Tibial nerve (tissue), 4 donors: ENCODE measurements at places on chromosomes 1 and 21.

- peaks cover 7% of the 10 kb centered on the region for H3K4me1 ChIP-seq
- H3K27ac ChIP-seq: peak overlapping the region; percentile 93
- no peaks in the 10 kb centered on the region for H3K27me3 ChIP-seq
Measured at GRCh38 chr1:28580722-28581530, 11.1 kb upstream of the RAB42 start.

- no peak for DNase-seq
- no peaks in the 10 kb centered on the region for H3K36me3 ChIP-seq
- no peaks in the 10 kb centered on the region for H3K4me1 ChIP-seq
- no peak overlapping the region for H3K4me3 ChIP-seq
Measured at GRCh38 chr1:45928486-45929205, 125.2 kb downstream of the MAST2 start.

GRCh38 chr21:14722841-14723483 is 176.8 kb upstream of the SAMSN1 start:
- no peak overlapping the region for H3K27ac ChIP-seq
- no peaks in the 10 kb centered on the region for H3K4me1 ChIP-seq
- no peak for DNase-seq
- no peaks in the 10 kb centered on the region for H3K36me3 ChIP-seq

GRCh38 chr1:109938556-109938955 is 27.9 kb downstream of the CSF1 start:
- no peaks in the 10 kb centered on the region for H3K27me3 ChIP-seq
- H3K36me3 ChIP-seq: no peaks in the 10 kb centered on the region
- H3K27ac ChIP-seq: no peak overlapping the region
- peaks cover 9% of the 10 kb centered on the region for H3K4me1 ChIP-seq

- no peaks in the 10 kb centered on the region for H3K36me3 ChIP-seq
- no peak overlapping the region for H3K27ac ChIP-seq
- no peaks in the 10 kb centered on the region for H3K27me3 ChIP-seq
- DNase-seq: no peak
- peak overlapping the region; percentile 58 for H3K4me3 ChIP-seq
Measured at GRCh38 chr1:156813298-156813697, 3.4 kb downstream of the SH2D2A start.

GRCh38 chr21:36149788-36150711 is 6.6 kb upstream of the DOP1B start:
- H3K27me3 ChIP-seq: no peaks in the 10 kb centered on the region
- H3K36me3 ChIP-seq: no peaks in the 10 kb centered on the region
- DNase-seq: peak; percentile 41
- H3K27ac ChIP-seq: no peak overlapping the region
- no peak overlapping the region for H3K4me3 ChIP-seq
- peaks cover 17% of the 10 kb centered on the region for H3K4me1 ChIP-seq

DNA sequence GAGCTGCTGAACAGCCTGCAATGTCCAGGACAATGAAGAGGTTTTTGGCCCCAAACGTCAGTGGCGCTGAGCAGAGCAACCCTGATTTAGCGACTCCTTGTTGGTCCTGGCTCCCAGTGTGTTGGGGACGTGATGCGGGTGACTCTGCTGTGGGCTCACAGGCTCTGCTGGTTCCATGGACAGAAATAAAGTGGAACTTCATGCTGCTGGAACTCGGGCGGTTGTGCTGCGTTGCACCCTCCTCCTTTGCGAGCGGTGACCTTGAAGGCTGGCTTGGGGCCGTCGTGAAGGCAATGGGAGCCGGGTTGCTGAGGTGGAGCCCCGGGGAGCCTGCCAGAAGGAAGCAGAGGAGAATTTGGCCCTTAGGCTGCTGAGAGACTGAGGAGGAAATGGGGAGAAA is 122.6 kb upstream of the C1orf174 start:
- no peak overlapping the region for H3K4me3 ChIP-seq
- H3K36me3 ChIP-seq: no peaks in the 10 kb centered on the region
- no peak for DNase-seq
- H3K27ac ChIP-seq: no peak overlapping the region

DNA sequence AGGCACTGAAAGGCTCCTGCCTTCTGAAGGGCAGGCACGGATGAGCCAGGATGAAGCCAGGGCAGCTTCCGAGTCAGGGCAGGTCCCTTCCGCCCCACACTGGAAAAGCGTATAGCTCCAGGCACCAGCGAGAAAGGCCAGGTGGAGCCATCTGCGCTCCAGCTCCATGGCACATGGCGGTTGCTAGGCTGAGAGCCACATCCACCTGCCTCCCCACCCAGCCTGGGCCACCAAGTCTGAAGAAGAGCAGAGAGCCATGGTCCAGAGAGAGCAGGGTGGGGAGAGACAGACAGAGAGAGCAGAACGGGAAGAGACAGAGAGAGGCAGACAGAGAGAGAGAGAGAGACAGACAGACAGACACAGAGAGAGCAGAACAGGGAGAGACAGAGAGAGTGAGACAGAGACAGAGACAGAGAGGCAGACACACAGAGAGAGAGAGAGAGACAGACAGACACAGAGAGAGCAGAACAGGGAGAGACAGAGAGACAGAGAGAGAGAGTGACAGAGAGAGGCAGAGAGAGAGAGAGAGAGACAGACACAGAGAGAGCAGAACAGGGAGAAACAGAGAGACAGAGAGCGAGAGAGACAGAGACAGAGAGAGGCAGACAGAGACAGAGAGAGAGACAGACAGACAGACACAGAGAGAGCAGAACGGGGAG is 5.2 kb downstream of the FNDC10 start:
- DNase-seq: no peak
- no peaks in the 10 kb centered on the region for H3K4me1 ChIP-seq
- peaks cover 25% of the 10 kb centered on the region for H3K27me3 ChIP-seq
- no peak overlapping the region for H3K27ac ChIP-seq
- no peak overlapping the region for H3K4me3 ChIP-seq
- H3K36me3 ChIP-seq: no peaks in the 10 kb centered on the region

GRCh38 chr1:6785318-6785727 is at the start of gene CAMTA1:
TSS of gene CAMTA1 (plus strand) at chr1:6785454. CDS start at chr1:6785531, 77 bp downstream.
- peak within 1 kb of the TSS; percentile 98 for H3K27ac ChIP-seq
- no peaks in the 10 kb centered on the region for H3K36me3 ChIP-seq
- H3K4me3 ChIP-seq: peak within 1 kb of the TSS; percentile 86
- no peaks in the 10 kb centered on the region for H3K4me1 ChIP-seq
- no peaks in the 10 kb centered on the region for H3K27me3 ChIP-seq

- H3K4me1 ChIP-seq: no peaks in the 10 kb centered on the region
- no peak overlapping the region for H3K27ac ChIP-seq
- H3K4me3 ChIP-seq: no peak overlapping the region
- H3K36me3 ChIP-seq: no peaks in the 10 kb centered on the region
Measured at GRCh38 chr1:199685369-199685768, 342.1 kb upstream of the NR5A2 start.

DNA sequence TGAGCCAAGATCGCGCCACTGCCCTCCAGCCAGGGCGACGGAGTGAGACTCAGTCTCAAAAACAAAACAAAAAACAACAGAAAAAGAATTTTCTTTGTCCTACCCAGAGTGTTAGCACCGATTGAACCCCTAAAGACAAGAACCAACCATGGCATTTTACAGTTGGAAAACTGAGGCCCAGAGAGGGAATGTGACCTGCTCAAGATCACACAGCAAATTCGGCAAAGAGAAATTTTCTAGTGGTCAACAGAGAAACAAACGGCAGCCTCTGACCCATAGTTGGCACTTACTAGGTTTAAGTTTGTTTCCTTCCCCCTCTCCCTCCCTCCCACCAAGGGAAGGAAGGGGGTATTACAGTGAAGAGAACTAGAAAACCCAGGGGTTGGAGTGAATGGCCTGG is 20.5 kb upstream of the ACTL8 start:
- no peaks in the 10 kb centered on the region for H3K4me1 ChIP-seq
- H3K4me3 ChIP-seq: no peak overlapping the region
- DNase-seq: no peak
- H3K27ac ChIP-seq: no peak overlapping the region
- peaks cover 24% of the 10 kb centered on the region for H3K27me3 ChIP-seq

- H3K27me3 ChIP-seq: no peaks in the 10 kb centered on the region
- no peak for DNase-seq
- H3K4me1 ChIP-seq: peaks cover 12% of the 10 kb centered on the region
- H3K4me3 ChIP-seq: no peak overlapping the region
Measured at GRCh38 chr1:43305461-43305860, 4.7 kb downstream of the TIE1 start.

DNA sequence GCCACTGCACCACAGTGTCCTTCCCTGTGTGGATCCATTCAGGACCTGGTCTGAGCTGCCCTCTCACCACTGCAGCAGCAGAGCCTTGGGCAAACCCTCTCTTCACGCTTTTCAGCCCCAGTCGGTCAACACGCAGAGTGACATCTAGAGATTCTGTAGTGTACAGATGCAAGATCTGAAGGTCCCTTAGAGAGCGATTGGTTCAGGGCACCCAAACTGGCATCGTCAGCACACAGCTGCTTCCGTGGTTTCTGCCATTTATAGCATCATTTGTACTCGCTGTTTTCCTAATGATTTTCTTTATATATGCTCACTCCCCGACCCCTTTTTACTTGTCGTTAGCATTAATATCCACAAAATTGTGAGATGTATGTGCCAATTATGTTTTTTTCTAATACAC is 1.5 kb upstream of the ASCL5 start:
- DNase-seq: no peak
- H3K27me3 ChIP-seq: no peaks in the 10 kb centered on the region
- H3K36me3 ChIP-seq: peaks cover 15% of the 10 kb centered on the region
- no peak overlapping the region for H3K27ac ChIP-seq
- no peak overlapping the region for H3K4me3 ChIP-seq
- no peaks in the 10 kb centered on the region for H3K4me1 ChIP-seq

- no peaks in the 10 kb centered on the region for H3K27me3 ChIP-seq
- H3K4me1 ChIP-seq: peaks cover 10% of the 10 kb centered on the region
- no peaks in the 10 kb centered on the region for H3K36me3 ChIP-seq
- no peak overlapping the region for H3K4me3 ChIP-seq
- DNase-seq: no peak
Measured at GRCh38 chr1:222829868-222830267, 15.0 kb downstream of the DISP1 start.

DNA sequence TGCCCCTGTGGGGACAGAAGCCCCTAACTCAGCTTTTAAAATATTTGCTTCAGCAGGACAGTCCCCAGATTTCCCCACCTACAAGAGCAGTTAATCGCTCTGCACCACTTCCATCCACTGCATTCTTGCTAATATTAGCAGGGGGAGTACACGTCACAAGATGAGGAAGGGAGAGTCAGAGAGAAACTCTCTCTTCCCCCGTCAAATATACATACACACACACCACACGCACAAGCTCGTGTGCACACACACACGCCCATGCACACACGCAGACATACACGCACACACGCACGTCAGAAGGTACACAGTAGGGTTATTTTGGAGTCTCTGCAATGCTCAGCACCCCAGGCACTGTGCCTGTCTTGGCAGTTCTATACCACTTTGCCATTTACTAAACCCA is 2.1 kb downstream of the CLCA1 start:
- H3K36me3 ChIP-seq: no peaks in the 10 kb centered on the region
- H3K4me3 ChIP-seq: no peak overlapping the region
- DNase-seq: no peak

DNA sequence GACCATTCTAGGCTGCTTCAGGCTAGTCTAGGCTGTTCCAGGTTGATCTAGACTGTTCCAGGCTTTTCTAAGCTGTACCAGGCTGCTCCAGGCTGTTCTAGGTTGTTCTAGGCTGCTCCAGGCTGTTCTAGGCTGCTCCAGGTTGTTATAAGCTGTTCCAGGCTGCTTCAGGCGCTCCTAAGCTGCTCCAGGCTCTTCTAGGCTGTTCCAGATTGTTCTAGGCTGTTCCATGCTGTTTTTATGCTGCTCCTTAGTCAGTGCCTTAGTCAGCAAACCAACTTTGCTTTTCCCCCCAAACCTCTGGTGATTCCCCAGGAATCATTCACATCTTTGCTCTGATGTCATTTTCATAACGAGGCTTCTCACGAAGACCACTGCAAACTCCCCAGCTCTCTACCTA is 171.4 kb upstream of the GALNT2 start:
- H3K4me1 ChIP-seq: no peaks in the 10 kb centered on the region
- H3K27ac ChIP-seq: no peak overlapping the region
- H3K27me3 ChIP-seq: no peaks in the 10 kb centered on the region
- no peak for DNase-seq

DNA sequence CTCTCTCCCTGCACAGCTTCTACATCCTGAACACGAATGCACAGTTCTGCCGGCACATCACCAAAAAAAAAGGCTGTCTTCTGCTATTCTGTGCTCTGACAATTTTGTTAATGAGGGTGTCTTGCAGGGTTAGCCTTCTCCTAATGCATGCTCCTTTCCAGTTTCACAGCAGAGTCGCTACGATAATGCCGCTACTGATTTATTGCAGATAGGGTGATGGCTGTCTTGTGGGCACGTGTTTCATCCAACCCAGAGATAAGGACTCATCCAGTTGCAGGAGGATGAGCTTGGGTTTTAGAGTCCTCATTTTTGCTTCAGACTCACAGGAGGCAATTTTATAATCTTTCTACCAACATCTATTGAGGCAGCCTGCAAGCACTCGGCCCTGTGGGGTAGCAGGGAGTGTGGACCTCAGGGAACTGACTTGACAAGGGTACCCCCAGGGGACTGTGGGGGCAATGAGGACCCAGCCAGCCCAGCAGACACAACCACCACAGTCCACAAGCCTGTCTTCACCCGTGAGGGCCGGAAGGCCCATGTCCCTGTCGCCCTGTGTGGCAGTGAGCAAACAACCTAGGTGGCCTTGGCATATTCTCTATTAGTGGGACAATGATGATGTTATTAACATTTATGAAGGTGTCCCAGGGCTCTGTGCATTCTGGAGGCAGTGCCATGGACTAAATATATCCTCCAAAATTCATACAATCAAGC is 15.4 kb upstream of the UTS2 start:
- no peaks in the 10 kb centered on the region for H3K27me3 ChIP-seq
- DNase-seq: no peak
- H3K4me1 ChIP-seq: no peaks in the 10 kb centered on the region
- no peaks in the 10 kb centered on the region for H3K36me3 ChIP-seq
- H3K27ac ChIP-seq: no peak overlapping the region

GRCh38 chr1:165189011-165189410 is 167.5 kb downstream of the LMX1A start:
- H3K27ac ChIP-seq: no peak overlapping the region
- H3K36me3 ChIP-seq: no peaks in the 10 kb centered on the region
- no peak for DNase-seq

DNA sequence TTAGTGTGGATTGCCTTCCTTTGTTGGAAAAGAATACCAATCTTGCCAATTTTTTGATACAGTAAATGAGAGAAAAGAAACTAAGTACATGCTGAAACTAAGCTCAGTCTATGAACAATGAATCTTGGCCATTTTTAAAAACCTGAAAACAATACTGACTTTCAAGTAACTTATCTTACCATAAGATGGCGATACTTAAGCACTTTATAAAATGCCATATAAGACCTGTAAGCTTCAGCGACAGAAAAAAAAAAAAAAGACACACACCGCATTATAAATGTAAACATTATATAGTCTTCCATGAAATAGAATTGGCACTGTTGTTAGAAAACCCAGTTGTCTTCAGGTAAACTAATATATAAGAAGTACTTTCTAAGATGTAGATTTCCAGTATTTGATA is 3.0 kb downstream of the OLFM3 start:
- H3K4me1 ChIP-seq: no peaks in the 10 kb centered on the region
- H3K27me3 ChIP-seq: no peaks in the 10 kb centered on the region
- no peak for DNase-seq
- no peaks in the 10 kb centered on the region for H3K36me3 ChIP-seq
- H3K27ac ChIP-seq: no peak overlapping the region

- no peak overlapping the region for H3K27ac ChIP-seq
- H3K36me3 ChIP-seq: no peaks in the 10 kb centered on the region
- DNase-seq: no peak
- no peaks in the 10 kb centered on the region for H3K27me3 ChIP-seq
Measured at GRCh38 chr21:44583800-44584147, 3.4 kb upstream of the KRTAP10-5 start.
